HAP-1 (cell line): ENCODE measurements at places on chromosomes 6 and 20.

DNA sequence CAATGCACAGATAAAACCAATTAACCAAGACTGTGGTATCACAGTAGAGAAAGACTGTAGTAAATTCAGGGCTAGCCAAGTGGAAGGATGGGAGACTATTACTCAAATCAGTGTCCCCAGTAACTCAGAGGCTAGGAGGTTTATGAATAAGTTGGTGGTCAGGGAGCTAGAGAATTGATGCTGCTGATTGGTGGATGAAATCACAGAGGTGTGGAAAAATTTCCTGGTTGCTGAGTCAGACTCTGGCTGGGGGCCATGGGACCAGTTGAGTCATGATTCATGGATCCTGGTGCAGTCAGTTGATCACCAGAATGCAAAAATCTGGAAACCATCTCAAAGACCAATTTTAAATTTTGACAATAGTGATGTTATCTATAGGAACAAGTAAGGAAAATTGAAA is 555.9 kb downstream of the C6orf118 start:
- DNase-seq = no peak

DNA sequence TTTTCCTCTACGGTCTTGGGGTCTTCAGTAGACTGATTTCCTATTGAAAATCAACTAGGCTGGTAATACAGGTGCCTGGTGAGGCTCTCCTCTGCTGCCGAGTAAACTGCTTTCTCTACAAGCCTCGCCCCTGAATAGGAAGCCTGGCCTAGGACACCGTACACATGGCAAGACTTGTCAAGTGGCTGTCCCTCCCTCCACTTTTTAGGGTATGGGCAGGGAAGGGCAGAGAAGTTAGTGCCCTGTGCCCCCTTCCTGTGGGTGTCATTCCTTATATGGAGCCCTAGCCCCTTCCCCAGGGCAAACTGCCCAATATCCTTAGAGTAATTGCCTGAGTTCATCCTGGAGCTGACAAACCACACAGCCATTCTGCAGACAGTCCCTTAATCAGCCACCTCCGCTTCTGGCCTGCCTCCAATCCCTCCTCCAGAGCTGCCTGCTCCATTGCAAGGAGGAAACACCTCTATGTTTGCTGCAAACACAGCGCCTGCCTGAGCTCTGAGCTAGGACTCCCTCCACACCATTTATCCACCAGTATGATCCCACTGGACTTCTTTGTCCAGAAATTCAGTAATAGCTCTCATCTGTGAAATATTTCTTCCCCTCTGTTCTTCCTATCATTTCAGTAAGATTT is 93.1 kb downstream of the CHD6 start:
- DNase-seq = no peak

- no peak for DNase-seq
Measured at GRCh38 chr20:31673943-31674463, 36.3 kb downstream of the COX4I2 start.

GRCh38 chr6:37709932-37710555 is 12.4 kb upstream of the MDGA1 start:
- DNase-seq = no peak
